Activated naive CD4-positive, alpha-beta T cell (primary cell): ENCODE measurements at places on chromosomes 16 and 17.
A peak's percentile ranks its signal among the peaks of the same experiment; 100 is the strongest.

GRCh38 chr17:19313746-19314651 is 48.5 kb downstream of the B9D1 start:
- DNase-seq = no peak

- DNase-seq = no peak
Measured at GRCh38 chr17:4073983-4074830, 68.6 kb downstream of the ZZEF1 start.

DNA sequence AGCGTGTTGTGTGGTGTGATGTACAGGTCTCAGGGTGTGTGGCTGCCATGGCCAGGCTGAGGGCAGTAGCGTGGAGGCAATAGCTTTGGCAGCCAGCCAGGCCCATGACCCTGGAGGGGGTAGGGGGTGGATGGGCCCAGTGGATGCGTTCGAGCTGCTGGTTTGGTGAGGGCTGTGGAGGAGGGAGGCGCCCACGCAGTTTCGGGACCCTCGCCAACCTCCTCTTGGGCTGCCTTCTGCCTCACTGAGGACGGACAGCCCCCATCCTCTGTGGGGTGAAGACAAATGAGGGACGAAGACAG is 238.6 kb upstream of the GSE1 start:
- no peak for DNase-seq

GRCh38 chr17:70810609-70811008 is 641.3 kb downstream of the KCNJ2 start:
- DNase-seq = no peak

DNA sequence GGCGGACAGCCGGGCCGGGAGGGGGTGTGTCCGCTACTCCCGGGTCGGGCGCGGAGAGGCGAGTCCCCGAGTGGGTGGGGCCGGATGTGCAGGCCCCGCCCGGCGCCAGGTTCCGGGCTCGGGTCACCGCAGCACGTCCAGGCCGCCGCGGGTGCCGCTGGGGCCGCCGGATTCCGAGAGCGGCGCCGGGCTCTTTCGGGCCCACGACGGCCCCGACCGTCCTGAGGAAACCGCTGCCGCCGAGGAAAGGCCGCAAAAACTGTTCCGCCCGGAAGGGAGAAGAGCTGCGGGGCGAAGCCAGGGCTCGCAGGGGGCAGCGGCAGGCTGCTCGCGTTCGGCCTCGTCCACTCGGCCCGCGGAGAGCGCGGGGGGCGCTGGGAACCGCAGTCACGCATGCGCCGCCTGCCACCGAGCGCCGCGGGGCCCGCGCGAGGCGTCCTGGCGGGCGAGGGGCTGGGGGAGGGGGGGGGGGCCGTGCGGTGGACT is at the start of gene ZKSCAN2:
Gene ZKSCAN2 (minus strand): TSS at position 376 of the 486 bp plus-strand sequence. CDS start 718 bp downstream, outside the sequence.
- peak; percentile 51 for DNase-seq

GRCh38 chr17:48059125-48059668 is 11.0 kb downstream of the NFE2L1 start:
- DNase-seq = no peak

DNA sequence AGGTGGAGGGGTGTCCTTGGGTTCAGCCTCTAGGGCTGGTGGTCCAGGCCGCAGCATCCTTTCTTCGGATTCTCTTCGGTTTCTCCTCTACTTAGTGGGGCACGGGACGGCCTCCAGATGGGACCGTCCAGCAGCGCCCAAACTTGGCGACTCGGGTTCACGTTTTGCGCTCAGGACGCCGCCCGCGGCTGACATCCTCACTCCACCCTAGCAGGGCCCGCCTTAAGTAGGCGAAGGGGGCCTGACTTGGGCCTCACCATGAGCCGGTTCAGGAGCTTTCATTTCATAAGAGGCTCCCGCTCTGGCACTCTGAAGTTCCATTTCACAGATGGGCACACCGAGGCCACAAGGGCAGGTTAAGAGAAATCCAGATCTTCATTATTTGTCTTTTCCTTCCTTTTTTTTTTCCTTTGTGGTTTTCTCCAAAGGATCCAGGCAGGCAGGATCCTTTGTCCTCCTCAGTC is 141.2 kb downstream of the SEC14L1 start:
- DNase-seq = no peak

GRCh38 chr16:70429888-70430666 is 8.8 kb downstream of the ST3GAL2 start:
- DNase-seq = no peak

GRCh38 chr16:87161822-87162676 is 155.1 kb downstream of the C16orf95 start:
- DNase-seq = no peak

DNA sequence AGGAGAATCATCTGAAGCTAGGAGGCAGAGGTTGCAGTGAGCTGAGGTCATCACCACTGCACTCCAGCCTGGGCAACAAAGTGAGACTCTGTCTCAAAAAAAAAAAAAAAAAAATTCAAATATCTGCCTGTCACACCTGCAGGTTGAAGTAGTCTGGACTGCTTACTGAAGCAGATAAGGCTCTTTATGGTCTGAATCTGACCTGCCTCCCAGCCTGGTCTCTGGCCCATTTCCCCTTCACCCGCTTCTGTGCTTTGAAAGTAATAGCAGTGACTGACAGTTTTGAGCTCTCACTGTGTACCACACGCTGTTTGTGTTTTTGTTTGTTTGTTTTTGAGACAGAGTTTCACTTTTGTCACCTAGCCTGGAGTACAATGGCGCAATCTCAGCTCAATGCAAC is 5.8 kb downstream of the SEZ6L2 start:
- DNase-seq = no peak

GRCh38 chr17:75922963-75923874 is 17.6 kb downstream of the FBF1 start:
- no peak for DNase-seq

- DNase-seq = no peak
Measured at GRCh38 chr16:23453338-23454052, 506 bp upstream of the COG7 start.

DNA sequence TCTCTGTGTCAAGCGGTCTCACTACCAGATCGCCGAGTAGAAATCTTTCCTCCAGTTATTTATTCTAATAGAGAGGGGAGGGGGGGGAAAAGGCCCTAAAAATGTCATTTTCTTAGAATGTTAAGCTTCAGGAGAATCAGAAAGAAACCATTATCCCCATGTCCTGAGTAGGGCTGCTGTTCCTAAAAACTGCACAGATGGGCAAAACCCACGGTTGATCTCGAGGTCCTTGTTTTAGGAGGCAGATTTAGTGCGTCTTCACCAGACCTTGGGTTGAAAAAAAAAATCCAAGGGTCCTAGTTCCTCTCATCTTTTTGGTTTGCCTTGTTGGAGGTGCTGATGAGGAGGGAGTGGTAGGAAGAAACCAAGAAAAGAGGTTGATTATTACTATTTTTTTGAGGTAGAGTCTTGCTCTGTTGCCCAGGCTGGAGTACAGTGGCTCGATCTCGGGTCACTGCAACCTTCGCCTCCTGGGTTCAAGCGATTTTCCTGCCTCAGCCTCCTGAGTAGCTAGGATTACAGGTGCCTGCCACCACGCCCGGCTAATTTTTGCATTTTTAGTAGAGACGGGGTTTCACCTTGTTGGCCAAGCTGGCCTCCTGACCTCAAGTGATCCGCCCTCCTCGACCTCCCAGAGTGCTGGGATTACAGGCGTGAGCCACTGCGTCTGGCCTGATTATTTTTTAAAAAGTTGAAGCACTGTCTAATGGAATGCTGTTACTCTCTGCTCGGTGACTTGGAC is 1.4 kb downstream of the CBFB start:
- DNase-seq = no peak

- DNase-seq = no peak
Measured at GRCh38 chr17:72297326-72298115, 176.7 kb downstream of the SOX9 start.

DNA sequence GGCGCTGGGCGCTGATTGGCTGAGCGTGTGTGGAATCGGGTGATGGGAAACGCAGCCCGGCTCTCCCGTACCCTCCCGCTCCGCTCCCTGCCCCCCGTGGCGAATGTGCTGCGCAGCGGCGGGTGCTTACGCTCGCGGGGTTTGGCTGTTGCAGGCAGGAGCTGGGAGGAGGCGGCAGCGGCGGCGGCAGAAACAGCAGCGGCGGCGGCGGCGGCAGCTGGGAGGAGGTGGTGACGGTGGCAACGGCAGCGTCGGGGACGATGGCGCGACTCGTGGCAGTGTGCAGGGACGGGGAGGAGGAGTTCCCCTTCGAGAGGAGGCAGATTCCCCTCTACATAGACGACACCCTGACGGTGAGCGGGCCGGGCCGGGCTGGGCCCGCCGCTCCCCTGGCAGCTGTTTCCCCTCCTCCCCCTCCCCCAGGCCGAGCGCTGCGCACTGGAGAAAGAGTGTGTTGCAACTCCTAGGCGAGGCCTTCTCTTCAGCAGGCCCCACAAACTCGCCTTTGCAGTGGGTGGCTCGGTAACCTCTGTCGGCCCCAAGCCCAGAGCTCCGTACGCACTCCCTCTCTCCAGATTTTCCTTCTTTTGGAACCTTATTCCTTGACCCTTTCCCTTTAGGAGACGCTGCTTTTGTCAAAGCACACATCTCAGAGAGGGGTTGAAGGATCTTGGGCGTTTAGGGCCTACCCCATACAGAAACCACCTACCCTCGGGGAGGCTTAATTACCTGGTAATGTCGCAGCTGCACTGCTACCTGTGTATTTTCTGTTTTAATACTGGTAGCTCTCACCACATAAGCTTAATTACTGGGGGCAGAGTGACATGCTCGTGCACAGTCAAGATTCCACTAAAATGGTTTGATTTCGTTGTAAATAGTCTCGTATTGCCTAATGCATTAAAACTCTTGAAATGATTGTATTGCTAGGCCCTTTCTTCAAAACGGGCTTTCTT is 1.0 kb downstream of the GGNBP2 start:
- peak; percentile 95 for DNase-seq

- DNase-seq = no peak
Measured at GRCh38 chr16:24036614-24037013, 200.8 kb downstream of the PRKCB start.

- DNase-seq = no peak
Measured at GRCh38 chr16:31711344-31711845, 162.2 kb upstream of the ZNF267 start.

DNA sequence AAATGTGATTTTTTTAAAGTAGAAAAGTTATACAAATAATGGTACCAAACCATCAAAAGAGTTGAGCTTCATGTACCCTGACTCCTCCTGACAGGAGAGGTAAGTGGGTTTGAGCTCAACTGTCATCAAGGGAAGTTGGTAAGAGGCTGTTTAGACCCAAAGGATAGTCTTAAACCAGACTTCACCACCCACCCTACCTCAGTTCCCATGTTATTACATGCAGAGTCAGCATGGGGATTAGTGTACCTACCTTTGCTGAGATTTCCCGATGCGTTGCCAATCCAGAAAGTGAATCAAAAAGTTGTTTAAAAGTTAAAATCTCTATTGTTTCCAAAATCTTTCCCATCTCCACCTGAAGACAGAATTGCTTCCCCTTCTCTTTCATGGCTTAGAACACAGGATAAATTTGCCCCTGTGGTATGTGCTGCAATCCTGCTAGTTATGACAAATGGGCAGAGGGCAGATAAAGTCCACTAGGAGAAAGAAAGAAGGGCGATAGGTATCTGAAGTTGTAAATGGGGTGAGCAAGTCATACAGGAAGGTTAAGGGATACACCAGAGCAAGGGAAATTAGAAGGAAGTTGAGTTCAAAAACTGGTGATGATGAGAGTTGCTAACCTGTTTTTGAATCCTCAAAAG is 72.8 kb downstream of the NEUROD2 start:
- DNase-seq = no peak

DNA sequence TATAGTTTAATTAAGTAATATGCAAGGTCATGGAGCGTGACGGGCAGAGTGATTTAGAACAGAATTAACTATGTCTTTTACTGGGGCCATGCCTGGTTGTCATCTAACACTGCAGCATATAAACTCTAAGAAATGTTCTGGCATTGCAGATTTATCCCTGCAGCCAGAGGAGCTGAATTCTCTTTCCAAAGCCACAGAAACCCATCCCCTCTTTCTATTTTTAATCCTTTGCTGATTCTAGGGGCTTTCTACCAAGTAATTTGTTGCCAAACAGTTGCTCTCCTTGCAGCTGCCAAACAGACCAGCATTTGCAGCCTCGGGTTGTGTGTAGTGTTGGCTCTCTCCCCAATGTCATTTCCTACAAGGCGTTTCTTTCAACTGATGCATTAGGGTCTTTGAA is 243.2 kb upstream of the MON1B start:
- DNase-seq = no peak

DNA sequence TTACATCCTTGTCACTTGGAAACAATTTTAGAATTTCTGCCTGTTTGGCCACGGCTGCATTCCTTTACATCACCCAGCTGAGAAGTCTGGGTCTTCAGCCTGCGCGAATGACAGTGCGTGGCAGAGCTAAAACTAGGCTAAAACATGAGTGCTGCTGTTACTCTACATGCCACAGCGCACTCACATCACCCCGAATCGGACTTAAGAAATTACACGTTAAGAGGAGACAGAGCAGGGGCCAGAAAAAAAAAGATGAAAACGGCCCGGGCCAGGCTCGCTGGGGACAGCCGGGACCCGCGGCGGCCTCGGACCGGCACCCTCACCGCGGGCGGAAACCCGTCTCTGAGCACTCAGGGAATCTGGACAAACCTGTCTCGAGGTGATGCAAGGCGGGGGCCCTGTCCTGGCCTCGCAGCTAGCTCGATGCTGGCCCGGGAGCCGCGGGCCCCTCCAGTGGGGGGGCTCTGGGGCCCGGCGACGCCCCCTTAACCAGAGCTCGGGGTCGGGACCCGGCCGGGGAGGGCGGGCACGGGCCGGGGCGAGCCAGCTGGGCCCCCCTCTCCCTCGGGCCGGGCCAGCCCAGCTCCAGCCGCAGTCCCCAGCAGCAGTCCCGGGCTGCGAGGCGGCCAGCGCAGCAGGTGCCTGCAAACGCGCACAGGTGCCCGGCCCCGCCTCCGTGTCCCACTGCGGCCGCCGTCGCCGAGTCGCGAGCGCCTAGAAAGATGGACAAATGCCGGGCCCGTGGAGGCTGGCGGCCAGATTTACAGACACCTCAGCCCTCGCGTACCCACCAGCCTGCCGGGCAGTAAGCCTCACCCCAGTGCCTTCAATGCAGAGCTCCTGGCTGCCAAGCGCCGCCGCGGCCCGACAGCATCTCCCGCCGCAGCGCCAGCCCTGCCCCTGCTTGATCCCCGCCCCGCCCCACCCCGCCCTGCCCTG is at the start of gene AKTIP:
Gene AKTIP (minus strand): TSS at position 879 of the 939 bp plus-strand sequence. CDS start 2,950 bp downstream, outside the sequence.
- peak; percentile 36 for DNase-seq

GRCh38 chr16:80664226-80664625 is 123.4 kb downstream of the DYNLRB2 start:
- no peak for DNase-seq

DNA sequence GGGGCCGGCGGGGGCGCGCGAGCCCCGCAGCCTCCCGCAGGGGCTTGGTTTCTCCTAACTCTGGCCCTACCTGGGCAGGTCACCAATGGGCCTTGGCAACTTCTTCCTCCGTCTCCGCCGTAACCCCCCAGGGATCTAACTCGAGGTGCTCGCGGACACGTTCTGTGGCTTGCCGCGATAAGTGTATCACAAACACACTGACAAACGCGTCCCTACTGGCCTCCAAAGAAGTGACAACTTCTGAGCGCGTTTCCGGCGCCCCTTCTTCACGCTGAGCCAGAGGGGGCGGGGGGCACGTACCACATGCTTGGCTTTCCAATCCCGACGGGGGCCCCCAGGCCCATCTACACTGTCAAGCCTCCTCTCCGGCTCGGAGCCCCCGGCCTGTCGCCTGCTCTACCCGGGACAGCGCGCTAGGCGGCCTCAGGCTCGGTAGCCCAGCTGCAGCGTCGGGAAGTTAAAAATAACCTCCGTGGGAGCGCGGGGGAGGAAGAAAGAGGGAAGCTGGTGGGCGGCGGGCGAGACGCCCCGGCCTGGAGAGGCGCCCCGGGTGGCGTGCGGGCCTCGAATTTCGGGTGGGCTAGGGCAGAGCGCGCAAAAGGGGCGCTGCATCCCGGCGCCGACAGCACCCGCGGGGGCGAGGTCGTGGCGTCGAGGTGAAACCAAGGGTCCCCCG is 725 bp upstream of the SPHK1 start:
- DNase-seq = peak; percentile 46

- no peak for DNase-seq
Measured at GRCh38 chr17:76139801-76140660, 1.0 kb downstream of the FOXJ1 start.

GRCh38 chr16:86671486-86672178 is 93.3 kb downstream of the FOXL1 start:
- no peak for DNase-seq
